Breast epithelium (tissue), 4 donors: ENCODE measurements at places on chromosomes 2 and 18.

- no peak overlapping the region for H3K4me3 ChIP-seq
- DNase-seq, result no peak
- H3K4me1 ChIP-seq, result peaks cover 4% of the 10 kb centered on the region
- no peaks in the 10 kb centered on the region for H3K27me3 ChIP-seq
- no peaks in the 10 kb centered on the region for H3K36me3 ChIP-seq
- peak overlapping the region; percentile 73 for H3K27ac ChIP-seq
These were observed 52.0 kb downstream of the ZFP36L2 start for GRCh38 chr2:43174368-43174916.

GRCh38 chr2:85702172-85702571 lies 8.0 kb downstream of the GNLY start:
- no peaks in the 10 kb centered on the region for H3K27me3 ChIP-seq
- no peak overlapping the region for H3K27ac ChIP-seq
- H3K4me1 ChIP-seq, result peaks cover 4% of the 10 kb centered on the region
- DNase-seq, result no peak
- no peak overlapping the region for H3K4me3 ChIP-seq
- no peaks in the 10 kb centered on the region for H3K36me3 ChIP-seq

DNA sequence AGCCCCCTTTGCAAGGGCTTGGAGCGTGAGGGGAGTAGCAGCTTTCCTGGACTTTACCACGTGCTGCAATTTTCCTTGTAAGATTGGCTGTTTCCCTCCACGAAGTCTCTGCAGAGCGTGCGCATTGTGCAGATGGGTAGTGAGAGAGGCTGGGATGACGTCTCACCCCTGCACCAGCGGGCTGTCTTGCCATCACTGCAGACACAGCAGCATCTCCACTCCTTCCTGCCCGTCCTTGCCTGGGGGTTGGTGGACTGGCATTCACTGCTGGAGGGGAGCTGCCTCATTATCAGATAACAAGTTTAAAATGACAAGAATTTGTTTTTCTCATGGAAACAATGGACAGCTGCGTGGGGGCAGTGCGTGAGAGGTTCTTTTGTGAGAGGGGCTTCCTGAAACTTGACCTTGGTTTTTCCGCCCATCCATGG lies 45.3 kb upstream of the HS6ST1 start:
- H3K36me3 ChIP-seq, result no peaks in the 10 kb centered on the region
- H3K4me1 ChIP-seq, result peaks cover 3% of the 10 kb centered on the region
- H3K27ac ChIP-seq, result peak overlapping the region; percentile 80

DNA sequence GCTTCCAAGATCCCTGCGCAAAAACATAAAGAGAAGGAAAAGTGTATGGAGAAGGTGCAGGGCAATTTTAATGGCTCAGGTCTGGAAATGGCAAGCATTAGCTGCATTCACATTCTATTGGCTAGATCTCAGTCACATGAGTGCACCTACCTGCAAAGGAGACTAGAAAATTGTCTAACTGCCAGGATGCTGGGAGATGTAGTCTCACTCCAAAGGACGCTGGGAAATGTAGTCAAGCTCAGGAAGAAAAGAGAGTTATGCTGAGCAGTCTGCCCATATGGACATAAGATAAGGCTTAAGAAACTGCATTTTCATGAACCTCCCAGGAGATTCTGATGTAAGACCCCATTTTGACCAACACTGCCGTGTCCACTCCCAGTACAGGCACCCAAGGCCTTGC lies 9.5 kb upstream of the KLHL29 start:
- no peaks in the 10 kb centered on the region for H3K36me3 ChIP-seq
- no peak overlapping the region for H3K27ac ChIP-seq
- peaks cover 4% of the 10 kb centered on the region for H3K27me3 ChIP-seq
- no peak for DNase-seq
- no peak overlapping the region for H3K4me3 ChIP-seq
- H3K4me1 ChIP-seq, result no peaks in the 10 kb centered on the region

DNA sequence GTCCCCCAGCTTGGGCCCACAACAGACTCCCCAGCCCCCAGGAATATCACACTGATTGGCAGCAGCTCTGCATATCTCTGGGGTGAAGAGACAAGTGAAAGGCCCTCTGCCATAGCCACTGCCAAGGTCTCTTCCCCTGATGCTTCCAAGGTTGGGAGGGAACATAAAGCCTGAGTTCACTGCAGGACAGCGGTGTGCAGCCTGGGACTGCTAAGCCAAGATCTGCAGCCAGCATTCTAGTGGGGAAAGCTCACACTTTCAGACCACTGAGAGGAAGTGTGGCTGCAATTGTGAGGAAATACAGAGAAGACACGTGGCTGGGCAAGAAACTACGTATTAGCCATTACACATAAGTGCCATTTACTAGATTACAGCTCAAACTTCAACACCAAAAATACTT lies 100.7 kb downstream of the MAIP1 start:
- no peak for DNase-seq
- no peaks in the 10 kb centered on the region for H3K36me3 ChIP-seq
- H3K4me1 ChIP-seq, result no peaks in the 10 kb centered on the region
- no peak overlapping the region for H3K4me3 ChIP-seq
- H3K27ac ChIP-seq, result no peak overlapping the region

GRCh38 chr18:35042389-35043071 lies 1.3 kb downstream of the MAPRE2 start:
- no peaks in the 10 kb centered on the region for H3K27me3 ChIP-seq
- peak overlapping the region; percentile 13 for H3K27ac ChIP-seq
- peaks cover 5% of the 10 kb centered on the region for H3K4me1 ChIP-seq
- no peak for DNase-seq
- H3K4me3 ChIP-seq, result peak overlapping the region; percentile 75

GRCh38 chr2:49044350-49045079 lies 109.8 kb downstream of the FSHR start:
- H3K36me3 ChIP-seq, result no peaks in the 10 kb centered on the region
- H3K27me3 ChIP-seq, result no peaks in the 10 kb centered on the region
- DNase-seq, result no peak
- no peak overlapping the region for H3K4me3 ChIP-seq

- H3K4me1 ChIP-seq, result no peaks in the 10 kb centered on the region
- no peak for DNase-seq
- H3K4me3 ChIP-seq, result no peak overlapping the region
- H3K27me3 ChIP-seq, result peaks cover 3% of the 10 kb centered on the region
- H3K27ac ChIP-seq, result no peak overlapping the region
These were observed 24.2 kb downstream of the ITM2C start for GRCh38 chr2:230888824-230889400.

- no peaks in the 10 kb centered on the region for H3K36me3 ChIP-seq
- H3K4me1 ChIP-seq, result no peaks in the 10 kb centered on the region
- no peak overlapping the region for H3K27ac ChIP-seq
- no peaks in the 10 kb centered on the region for H3K27me3 ChIP-seq
- no peak overlapping the region for H3K4me3 ChIP-seq
These were observed 7.3 kb downstream of the IL37 start for GRCh38 chr2:112918256-112918655.

DNA sequence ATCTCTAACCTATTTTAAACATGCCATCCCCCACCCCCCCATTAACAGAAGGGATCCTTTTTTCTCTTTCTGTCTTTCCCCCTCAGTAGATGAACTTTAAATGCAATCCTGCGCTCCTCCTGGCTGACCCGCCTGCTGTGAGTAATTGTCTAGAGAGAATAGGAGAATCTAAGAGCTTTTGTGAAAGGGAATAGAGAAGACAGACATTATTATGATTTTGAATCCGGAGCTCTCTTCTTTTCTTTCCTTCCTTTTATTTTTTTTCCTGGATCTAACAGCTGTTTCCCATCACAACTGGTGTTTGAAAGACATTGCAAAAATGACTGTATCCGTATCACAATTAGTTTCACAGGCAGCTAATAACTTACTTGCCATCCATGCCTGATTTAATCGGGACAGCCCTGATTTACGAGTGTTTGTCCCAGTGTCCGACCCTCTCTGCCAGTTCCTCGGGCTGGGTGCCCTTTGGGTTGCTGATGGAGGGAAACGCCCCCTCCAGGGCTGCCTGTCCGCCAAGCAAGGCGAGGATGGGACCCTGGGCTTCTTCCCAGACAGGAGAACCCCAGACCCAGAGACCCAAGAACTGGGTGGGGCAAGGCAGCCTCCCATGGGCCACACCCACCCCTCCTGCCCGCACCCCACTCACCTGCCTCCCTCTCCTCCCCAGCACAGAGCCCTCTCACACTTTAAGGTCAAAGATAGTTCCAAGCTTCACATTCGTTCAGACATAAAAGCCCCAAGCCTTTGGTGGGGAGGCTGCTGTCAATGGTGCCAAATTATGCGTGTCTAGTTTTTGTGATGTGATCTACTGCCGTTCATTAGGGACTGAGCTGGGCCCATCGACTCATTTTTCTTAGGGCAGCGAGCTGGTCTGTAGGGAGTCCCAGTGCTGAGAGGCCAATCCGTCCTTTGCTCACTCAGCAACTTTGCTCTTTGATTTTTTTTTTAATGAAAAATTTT lies 231.7 kb downstream of the ZNF516 start:
- H3K4me1 ChIP-seq, result no peaks in the 10 kb centered on the region
- DNase-seq, result no peak
- no peak overlapping the region for H3K4me3 ChIP-seq
- no peaks in the 10 kb centered on the region for H3K36me3 ChIP-seq

DNA sequence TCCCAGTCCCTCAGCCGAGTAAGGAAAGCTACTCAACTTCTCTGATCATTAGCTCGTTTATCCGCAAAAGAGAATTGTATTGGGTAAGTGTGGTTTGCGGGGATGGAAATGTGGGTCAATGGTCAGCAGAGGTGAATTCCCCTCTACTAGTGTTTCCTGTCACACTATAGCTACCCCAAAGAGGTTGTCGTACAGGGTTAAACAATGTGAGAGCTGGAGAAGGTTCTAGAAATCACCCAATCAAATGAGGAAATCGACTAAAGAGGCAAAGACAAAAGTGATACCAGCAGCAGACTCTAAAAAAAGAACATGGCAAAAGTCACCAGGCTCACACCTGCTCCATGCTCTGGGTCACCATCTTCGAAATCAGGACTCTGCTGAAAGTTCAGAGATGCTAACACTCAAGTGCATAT lies 144.7 kb upstream of the ITGA4 start:
- DNase-seq, result no peak
- H3K4me3 ChIP-seq, result no peak overlapping the region
- H3K27ac ChIP-seq, result peak overlapping the region; percentile 3
- no peaks in the 10 kb centered on the region for H3K27me3 ChIP-seq
